ENCODE measurements at places on chromosomes 2 and 18.

GRCh38 chr18:77140030-77140429, 7.4 kb upstream of the MBP start:
- DNase-seq: no peak

GRCh38 chr2:1586251-1586922, 157.9 kb downstream of the PXDN start:
- DNase-seq: no peak

DNA sequence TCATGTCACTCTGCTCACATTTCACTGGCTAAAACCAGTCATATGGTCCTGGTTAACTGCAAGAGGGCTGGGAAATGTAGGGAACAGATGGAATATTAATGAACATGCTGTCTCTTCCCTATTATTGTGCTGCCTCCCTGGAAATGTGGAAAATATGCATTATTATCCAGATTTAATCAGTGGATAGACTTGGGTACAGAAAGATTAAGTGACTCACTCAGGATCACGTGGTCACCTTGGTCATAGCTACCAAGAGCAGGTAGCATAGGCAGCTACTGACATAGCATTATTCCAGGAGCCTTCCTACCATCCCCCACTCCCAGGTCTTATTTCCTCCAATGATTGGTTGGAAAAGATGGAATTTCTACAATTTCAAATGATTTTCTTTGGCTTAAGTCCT, 141.1 kb downstream of the HRH4 start:
- no peak for DNase-seq

- peak; percentile 43 for DNase-seq
These were observed 26.7 kb downstream of the LHCGR start for GRCh38 chr2:48728840-48729239.

DNA sequence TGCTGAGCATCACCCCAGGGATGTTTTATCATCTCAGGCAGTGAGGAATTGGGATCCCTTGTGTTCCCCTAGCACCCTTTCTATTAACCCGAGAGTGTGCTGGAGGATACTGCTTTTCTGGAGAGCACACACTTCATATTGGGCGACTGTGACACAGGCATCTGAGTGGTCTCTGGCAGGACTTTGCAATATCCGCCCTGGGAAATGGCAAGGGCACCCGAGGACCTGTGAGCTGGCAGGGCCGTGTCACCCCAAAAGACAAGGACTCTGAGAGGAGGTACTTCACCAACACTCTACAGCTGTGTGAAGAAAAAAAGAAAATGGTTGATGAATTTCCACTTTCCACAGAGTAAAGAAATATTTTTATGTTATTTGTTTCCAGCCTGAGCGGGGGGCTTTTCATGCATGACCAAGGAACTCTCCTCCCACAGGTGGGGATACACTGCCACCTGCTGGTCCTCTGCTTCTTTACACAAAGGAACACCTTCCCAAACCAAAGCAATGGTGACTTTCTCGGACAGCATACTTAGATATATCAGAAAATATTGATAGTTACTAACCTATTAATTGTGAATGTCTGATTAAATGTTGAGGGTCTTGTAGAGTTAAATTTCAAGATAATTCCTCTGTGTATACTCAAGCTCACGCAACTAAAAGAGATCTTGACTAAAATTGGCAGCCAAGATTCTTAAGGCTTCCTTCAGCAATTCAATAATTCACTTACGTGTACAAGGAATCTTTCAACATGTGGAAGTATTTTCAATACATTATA, 45.9 kb upstream of the REG3G start:
- DNase-seq: peak; percentile 58

DNA sequence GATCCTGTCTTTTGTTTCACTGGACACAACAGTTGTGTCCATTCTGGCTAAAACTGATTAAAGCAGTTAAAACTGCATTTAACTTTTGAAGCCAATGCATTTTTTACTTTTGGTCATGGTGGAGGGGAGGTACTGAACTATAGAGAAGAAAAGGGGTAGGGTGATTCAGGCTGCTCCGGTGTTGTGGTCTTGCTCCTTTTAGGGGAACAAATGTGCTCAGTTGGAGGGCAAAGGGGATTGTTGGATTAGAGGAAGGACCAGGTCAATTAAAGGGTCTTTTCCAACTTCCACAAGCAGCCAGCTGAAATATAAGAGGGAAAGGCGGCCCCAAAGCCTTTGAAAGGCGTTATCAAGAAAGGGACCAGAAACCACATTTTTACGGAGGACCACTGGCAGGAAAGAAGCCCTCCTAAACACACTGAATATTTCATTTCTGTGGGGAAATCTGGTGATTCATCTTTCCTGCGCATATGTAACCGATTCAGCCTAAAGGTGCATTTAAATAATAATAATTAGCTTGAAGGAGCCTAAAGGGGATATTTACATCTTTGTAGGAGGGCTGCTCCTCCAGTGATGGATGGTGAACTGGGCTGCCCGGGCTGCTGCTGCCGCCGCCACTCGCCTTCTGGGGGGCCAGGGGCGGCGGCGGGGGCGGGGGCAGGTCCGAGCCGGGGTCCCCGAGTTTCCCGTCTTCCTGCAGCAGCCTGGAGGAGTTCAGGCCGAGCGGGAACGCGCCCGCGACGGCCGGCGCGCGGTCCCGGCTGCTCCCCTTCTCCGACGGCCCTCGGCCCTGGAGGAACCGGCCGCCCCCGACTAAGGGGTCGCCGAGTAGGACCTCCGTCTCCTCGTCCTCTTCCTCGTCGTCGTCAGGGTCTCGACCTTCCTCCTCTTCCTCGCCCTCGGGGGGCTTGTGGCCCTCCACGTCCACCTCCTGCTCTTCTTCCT, 5.2 kb downstream of the SKOR2 start:
- no peak for DNase-seq

DNA sequence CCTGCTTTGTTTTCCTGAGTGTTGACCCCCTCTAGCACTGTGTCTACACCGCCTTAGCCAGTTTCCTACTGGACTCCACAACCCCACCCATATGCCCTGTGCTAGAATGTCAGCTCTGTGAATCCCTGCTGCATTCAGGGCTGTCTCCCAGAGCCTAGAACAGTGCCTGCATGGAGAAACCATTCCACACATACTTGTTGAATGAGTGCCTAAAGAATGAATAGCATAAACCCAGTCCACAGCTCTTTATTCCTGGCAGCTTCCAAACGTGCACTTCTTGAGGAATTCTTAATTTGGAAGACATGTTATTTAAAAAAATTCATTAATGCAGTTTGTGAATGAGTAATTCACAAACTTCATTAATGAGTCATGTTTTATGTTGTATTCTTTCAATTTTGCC, 6.5 kb upstream of the NAPG start:
- DNase-seq: no peak

GRCh38 chr18:67508146-67508545, 8.4 kb downstream of the DSEL start:
- no peak for DNase-seq

GRCh38 chr18:21254576-21254975, 12.5 kb downstream of the GREB1L start:
- no peak for DNase-seq

DNA sequence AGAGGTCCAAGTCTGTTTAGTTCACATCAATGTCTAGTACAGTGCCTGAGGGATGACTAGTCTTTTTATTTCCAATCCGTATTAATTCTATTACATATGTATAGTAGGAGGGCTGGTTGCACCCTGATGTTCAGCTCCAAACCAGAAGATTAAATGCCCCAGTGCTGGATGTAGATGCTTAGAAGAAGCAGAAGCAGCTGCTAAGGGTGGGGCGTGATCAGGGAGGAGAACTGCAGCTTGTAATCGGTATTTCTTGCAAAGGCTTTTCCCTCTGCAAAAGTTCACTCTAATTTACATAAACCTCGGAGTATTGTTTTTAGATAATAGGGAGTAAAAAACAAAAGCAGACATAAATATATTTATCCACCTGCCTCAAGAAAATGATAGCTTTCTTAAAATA, 145.3 kb upstream of the ITGA4 start:
- no peak for DNase-seq

- no peak for DNase-seq
These were observed 3.2 kb upstream of the TGOLN2 start for GRCh38 chr2:85330839-85331636.

DNA sequence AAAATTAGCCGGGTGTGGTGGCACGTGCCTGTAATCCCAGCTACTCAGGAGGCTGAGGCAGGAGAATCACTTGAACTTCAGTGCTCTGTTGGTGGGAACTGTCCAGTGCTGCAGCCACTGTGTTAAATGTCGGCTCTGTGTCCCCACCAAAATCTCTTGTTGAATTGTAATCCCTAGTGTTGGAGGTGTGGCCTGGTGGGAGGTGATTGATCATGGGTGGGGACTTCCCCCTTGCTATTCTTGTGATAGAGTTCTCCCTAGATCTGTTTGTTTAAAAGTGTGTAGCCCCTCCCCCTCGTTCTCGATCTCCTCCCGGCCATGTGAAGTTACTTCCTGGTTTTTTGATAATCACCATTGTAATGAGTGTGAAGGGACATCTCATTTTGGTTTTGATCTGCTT, 9.8 kb upstream of the RPL31 start:
- no peak for DNase-seq

- DNase-seq: no peak
These were observed 22.1 kb upstream of the CNOT11 start for GRCh38 chr2:101230541-101231001.

GRCh38 chr2:176084611-176085119, 903 bp upstream of the EVX2 start:
- DNase-seq: no peak

DNA sequence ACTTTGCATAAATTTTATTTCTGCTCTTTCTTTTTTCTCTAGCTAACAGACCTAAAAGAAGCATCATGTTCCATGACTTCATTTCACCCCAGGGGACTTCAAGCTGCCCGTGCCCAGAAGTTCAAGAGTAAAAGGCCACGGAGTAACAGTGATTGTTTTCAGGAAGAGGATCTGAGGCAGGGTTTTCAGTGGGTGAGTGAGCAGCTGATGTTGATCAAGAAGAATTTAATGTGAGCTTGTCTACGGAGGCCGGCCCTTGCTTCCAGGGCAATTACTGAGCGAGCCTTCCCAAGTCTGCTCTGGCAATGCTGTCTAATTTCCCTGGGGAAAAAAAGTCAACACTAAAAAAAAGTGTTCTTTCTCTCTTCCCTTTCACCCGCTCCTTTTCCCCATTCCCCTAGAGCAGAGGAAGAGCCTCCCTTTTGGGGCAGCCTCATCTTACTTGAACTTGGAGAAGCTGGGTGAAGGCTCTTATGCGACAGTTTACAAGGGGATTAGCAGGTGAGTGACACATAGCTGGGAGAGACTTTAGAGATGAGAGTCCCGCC, 1.2 kb downstream of the CDK15 start:
- DNase-seq: no peak
